ENCODE measurements at places on chromosomes 6 and 20.

- DNase-seq: no peak
These were observed 265.6 kb upstream of the JAG1 start for GRCh38 chr20:10939331-10939941.

GRCh38 chr6:71768356-71768755 lies 118.0 kb upstream of the RIMS1 start:
- no peak for DNase-seq

DNA sequence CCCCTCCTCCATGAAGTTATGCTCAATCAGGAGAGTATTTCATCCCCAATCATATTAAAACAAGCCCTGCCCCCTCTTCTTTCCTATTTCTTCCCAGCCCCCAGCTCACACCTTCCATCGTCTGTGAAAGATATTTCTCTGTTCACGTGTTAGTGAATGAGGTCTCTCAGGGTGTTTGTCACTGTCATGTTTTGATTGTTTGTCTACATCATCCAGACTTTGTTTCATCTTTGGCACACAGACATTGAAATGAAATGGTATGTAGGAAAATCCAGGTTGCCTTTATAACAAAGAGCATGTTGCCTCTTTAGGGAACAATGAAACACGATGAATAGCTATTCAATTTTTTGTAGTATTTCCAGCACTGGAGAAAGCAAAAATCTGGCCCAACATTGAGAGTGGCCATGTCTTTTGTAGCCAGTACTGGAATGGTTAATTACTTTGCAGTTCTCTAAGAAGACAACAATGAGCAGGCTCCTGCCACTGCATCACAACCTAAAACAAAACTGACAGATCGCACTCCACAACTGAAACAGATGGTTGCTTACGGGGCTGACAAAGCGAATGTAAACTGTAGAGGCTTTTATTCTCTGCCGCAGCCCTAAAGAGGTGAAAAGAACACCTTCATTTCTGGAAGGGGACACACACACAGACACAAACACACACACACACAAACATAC lies 543.6 kb upstream of the CITED2 start:
- no peak for DNase-seq

- DNase-seq: no peak
These were observed 80.3 kb downstream of the ASXL1 start for GRCh38 chr20:32438331-32438858.

GRCh38 chr6:168407842-168408241 lies 33.1 kb upstream of the SMOC2 start:
- no peak for DNase-seq

- no peak for DNase-seq
These were observed 8.0 kb downstream of the FOXO3 start for GRCh38 chr6:108568551-108569305.

GRCh38 chr6:122376246-122376645 lies 23.2 kb upstream of the HSF2 start:
- no peak for DNase-seq

GRCh38 chr6:13455552-13455966 lies 31.8 kb downstream of the GFOD1 start:
- DNase-seq: no peak

GRCh38 chr20:41380551-41381193 lies 14.1 kb upstream of the EMILIN3 start:
- no peak for DNase-seq

DNA sequence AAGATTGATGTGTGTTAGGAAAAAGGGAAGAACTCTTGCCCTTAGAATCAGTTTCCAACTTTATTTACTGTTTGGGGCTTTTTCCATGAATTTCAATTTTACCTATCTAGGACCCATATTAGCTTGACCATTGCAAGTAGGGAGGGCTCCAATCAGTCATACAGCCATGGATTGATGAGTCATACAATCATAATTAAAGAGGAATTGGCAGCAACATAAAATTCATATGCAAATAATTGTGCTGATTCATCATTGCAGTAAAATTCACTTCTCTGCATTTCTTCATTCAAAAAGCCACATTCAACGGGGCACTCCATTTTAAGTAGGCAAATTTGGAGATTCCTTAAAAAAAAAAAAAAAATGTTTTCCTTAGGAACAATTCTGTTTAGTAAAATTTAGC lies 1016.4 kb downstream of the KIF16B start:
- DNase-seq: no peak

DNA sequence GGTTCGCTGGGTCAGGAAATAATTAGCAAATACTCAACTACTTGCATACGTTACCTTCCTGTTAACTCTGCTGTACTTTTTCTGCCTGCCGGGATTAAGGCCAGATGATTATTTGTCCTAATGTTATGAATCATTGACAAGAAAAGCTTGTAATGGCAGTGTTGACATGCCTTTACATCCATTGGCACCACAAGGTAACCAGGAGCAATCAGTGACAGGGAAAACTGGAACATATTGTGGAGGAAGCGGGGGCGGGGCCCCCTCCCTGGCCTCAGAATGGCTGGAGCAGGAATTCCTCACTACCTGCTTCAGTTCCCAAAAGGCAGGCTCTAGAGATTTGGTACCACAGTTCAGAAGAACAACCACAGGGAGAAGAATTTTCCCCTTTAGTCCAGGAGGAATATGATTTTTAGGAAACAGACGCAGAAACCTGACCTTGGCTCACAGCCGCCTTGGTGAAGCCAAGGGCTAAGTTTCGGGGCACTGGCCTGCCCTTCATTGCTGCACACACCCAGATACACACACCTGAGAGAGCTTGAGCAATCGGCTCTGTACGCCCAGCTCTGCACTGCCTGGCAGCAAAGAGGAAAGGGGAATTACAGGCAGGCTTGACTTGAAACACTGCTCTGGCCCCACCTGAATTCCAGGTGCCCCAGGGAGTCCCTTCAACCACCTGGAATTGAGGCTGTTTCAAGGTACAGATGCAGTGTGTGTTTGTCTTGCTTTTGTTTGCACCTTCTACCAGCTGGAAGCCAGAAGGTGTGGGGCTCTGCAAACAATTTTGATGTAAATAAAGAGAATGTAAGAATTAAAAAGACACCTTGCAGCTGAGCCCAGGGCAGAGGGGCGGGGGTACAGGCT lies 89.8 kb downstream of the MYB start:
- DNase-seq: no peak

DNA sequence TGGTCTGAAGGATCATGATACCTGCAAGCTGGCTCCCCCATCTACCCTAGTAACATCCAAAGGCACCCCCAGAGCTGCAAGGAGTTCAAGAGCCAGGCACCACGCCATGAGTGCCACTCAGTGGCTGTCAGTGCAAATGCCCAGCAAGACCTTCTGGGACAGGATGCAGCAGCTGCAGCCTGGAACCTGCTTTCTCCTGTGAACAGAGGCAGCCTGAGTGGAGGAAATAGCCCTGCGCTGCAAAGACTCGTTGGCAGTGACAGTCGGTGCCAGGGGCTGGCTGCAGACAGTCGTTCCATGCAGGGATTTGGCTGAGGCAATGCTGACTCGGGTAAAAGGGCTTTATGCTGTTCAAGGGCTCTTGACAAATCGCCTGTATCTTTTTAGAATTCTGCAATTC lies 15.7 kb upstream of the SSTR4 start:
- DNase-seq: no peak

DNA sequence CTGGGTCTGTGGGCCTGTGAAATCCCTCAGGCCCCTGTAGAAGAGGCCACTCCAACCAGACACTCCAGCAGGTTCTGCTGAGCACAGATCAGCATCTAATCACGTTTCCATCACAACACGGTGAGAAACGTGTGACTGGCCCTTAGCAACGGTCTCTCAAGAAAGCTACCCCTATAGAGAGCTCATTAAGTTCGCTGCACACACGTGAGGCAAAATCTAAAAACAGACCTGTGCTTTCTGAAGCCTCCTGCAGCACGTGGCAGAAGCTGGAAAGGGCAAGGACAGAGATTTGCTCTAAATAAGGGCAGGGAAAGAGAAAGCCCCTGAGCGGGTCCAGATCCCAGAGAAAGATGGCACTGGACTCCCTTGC lies 56.5 kb downstream of the GPR6 start:
- DNase-seq: no peak

DNA sequence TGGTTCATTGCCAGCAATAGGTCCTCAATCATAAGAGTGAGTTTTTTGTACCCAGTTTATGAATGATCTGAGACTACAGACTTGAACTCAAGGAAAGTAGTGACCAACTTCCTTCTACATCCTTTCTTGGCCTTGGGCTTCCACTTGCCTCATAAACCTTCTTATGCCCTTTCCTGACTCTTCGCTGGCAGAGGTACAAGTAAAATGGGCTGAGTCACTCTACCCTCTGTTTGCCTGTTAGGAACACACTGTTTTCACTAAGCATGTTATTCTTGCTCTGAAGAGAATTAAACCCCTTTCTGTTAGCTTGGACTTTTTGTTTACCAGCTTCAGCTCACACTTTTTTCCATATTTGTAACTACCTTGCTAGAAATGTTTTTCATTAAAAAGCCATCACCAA lies 74.4 kb downstream of the PKHD1 start:
- no peak for DNase-seq

DNA sequence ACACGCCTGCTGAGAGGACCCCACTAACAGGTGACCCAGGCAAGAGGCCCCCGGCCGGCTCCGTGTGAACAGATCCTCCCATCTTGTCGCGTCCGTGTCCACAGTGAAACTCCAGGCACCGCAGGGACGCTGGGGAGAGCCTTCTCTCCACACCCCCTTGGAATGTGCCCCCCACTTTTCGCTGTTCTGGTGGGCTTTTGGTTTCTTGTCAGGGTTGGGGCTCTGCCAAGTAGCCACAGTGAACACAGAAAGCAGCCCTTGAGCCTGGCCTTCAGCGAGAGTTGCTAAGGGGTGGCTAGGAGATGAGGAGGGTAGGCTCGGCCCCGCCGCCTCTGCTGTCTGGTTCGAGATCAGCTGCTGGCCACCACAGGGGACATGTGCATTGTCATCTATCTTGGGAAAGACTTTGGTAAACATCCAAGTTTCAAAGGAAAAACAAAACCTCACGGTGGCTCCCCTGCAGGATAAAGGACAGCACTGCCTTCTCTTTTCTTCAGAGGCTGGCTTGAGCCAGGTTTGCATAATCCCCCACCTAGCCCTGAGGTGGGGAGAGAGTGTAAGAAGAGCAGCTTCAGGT lies 22.7 kb downstream of the SYNDIG1 start:
- DNase-seq: no peak

DNA sequence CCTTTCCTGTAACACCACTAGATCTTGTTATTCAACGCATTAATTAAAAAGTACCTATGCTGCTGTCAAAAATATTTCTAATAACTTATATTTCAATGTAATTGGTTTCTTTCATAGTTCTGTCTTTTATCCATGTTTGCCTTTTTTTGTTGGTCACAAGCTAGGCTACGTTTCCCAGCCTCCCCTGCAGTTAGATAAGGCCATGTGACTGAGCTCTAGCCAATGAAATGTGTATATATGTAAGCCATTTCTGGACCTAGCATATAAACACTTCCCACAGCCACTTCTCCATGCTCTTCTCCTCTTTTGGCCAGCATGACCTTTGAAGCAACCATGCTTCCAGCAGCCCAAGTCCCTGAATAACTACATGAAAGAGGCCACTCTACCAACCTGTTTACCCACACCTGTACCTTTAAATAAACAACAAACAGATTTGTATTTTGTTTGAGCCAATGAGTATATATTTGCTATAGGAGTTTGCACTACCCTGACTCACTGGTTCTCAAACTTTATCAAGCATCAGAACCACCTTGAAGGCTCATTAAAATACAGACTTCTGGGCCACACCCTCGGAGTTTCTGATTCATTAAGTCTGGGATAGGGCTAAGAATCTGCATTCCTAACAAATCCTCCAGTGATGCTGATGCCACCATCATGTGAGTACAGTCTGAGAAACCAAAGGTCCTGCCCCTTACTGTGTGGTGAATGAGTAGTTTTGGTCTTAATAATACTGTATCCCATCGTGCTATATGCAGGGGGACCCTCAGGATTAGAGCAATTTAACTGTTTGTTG lies 45.6 kb upstream of the BEND6 start:
- no peak for DNase-seq

GRCh38 chr20:48275286-48276020 lies 490.2 kb upstream of the SULF2 start:
- DNase-seq: peak; percentile 55

DNA sequence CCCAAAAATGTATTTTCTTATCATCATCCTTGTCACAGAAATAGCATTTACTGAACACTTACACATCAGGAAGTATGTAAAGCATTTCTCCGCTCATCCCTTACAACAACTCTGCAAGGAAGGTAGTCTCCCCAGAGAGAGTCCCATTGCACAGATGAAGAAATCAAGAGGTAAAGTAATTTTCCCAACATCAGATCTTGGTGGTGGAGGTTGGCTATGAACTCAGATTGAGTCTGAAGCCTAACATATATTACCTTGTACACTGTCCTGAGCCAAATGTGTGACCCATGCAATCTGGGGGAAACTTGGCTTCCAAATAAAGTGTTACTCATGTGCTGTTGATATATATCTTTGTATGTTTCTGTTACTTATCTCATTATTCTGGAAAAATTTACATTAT lies 31.4 kb downstream of the MAN1A1 start:
- no peak for DNase-seq

GRCh38 chr6:20873425-20874190 lies 339.4 kb downstream of the CDKAL1 start:
- DNase-seq: no peak

DNA sequence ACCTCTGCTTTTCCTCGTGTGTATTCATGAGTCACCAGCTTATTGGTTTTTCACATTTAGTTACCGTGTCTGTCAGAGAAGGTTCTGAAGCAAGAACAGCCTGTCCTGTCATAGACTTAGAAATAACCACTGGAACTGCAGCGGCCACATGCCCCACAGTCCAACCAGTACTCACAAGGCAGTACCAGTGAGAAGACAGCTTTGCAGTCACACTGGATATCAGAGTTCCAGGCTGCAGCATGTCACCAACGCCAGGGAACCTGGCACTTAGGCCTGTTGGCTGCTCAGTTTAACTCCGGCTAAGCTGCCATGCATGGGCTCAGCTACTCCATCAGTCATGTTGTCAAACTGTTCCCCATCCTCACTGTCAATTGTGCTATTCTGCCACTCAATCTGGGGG lies 40.1 kb downstream of the ADNP start:
- no peak for DNase-seq

- no peak for DNase-seq
These were observed at the start of gene SYTL3 for GRCh38 chr6:158649289-158650143. SYTL3 (plus strand) TSS chr6:158650054; CDS start chr6:158663269, 13,215 bp downstream.

DNA sequence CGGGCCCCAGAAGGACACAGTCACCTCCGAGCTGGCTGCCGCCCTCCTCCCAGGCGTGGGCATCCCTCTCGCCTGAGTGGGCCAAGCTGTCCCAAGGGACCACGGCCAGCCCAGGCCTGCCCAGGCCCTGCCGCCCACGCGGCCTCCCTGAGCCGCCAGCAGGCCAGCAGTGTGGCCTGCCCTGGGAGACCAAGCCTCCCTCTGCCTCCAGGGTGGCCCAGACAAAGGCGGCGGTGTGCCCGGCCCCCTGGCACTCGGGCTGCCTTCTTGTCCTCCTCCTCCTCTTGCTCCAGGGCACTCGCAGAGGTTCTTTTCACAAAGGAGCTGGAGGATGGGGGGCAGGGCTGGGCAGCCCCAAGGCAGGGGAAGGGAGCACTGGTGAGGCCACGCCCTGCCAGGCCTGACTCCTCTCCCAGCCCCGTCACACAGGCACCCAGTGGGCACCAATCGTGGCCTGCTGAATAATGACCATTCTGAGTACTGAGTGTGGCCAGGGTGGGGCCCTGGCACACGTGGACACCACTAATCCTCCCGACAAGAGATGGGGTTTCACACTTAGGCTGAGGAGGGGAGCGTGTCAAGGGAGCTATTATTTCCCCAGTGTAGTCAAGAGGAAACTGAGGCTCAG lies 25.3 kb downstream of the NOL4L start:
- no peak for DNase-seq

- DNase-seq: peak; percentile 44
These were observed 51.3 kb upstream of the REV3L start for GRCh38 chr6:111534231-111534751.

- DNase-seq: no peak
These were observed 41.2 kb downstream of the OPN5 start for GRCh38 chr6:47822856-47823554.

Data from muscle of arm (tissue), 14 donors.